ENCODE measurements at places on chromosomes 16 and 17. TPM values are rescaled to one million over a fixed set of nuclear protein-coding genes. Genes with fewer than 3 reads are reported as not detected.

AURKB gene
- total RNA-seq = 108 TPM

DNAH9 gene
- total RNA-seq = 0.13 TPM

PMFBP1 gene
- 0.23 TPM for total RNA-seq

MMP28 gene
- total RNA-seq = not detected

TBC1D3L gene
- 5.6 TPM for total RNA-seq

KRT9 gene
- not detected for total RNA-seq

ST6GALNAC2 gene
- total RNA-seq = not detected

Measured in SJCRH30 (cell line).